ENCODE measurements at places on chromosomes 1 and 21.

GRCh38 chr1:247435759-247436147, 19.8 kb downstream of the NLRP3 start:
- no peak for DNase-seq

DNA sequence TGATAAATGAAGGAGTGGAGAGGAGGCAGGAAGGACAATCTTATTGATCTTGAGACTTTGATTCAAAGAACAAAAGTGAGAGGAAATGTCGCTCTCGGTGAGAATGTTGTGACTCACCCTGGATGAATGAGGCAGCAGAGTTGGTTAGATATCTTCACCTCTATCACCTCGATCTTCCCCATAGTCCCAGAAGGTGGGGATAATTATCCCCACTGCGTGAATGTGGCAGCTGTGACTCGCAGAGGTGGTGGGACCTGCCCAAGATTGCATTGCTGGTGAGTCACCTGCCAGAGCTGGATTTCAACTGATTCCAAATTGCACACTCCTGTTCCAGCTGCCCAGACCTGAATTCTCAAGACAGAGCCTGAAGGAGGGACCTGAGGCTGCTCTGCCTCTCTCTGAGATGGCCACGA, 105.0 kb downstream of the MATN1 start:
- no peak for DNase-seq

- no peak for DNase-seq
Observed at GRCh38 chr1:202762019-202762418, 46.2 kb downstream of the KDM5B start.

DNA sequence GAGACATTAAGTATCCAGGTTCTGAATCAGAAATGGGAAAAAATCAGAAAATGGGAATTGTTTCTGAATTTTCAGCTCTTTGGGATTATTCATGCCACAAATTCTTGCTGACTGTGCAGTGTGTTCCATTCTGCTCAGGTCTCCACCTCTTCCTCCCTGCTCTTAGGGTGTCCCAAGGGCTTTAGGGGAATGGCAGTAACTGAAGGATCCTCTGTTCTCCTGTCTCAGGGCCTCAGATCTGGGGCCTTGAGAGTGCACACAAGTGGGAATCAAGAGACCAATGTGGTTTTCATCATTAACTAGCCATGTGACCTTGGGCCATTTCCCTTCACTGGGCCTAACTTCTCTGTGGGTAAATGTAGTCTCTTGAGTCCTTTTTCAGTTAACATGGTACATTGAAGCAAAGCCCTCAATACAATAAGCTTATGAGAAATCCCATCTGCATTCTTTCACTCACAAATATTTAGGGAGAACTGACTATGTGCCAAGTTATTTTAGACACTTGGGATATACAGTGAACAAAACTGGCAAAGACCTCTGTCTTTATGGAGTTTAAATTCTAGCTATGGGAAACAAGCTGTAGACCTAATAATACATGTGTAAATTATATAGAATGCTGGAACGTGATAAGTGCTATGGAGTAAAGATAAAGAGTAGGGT, 75.7 kb upstream of the SPATA6 start:
- no peak for DNase-seq

- DNase-seq: peak; percentile 77
Observed at GRCh38 chr1:43565600-43566360, 35.1 kb downstream of the PTPRF start.

- no peak for DNase-seq
Observed at GRCh38 chr1:43387976-43388599, 1.5 kb downstream of the MED8 start.

DNA sequence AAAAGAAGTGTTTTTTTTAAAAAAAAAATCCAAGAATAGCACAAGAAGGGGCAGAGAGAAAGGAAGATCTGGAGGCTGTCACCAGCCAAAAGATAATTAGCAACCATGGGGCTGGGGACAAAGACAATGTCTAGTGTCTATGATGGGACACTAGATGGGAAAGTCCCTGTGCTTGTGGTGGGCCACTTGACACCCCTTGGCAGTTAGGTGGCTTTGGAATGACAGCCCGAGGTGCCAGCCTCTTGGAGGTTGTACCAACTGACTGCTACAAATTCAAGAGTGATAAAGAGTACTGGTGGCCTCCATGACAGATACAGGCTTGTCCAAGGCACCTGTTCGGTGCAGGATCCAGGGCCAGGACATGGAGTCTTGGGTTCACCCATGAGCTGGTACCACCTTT, 21.6 kb downstream of the ATP2B4 start:
- DNase-seq: no peak

DNA sequence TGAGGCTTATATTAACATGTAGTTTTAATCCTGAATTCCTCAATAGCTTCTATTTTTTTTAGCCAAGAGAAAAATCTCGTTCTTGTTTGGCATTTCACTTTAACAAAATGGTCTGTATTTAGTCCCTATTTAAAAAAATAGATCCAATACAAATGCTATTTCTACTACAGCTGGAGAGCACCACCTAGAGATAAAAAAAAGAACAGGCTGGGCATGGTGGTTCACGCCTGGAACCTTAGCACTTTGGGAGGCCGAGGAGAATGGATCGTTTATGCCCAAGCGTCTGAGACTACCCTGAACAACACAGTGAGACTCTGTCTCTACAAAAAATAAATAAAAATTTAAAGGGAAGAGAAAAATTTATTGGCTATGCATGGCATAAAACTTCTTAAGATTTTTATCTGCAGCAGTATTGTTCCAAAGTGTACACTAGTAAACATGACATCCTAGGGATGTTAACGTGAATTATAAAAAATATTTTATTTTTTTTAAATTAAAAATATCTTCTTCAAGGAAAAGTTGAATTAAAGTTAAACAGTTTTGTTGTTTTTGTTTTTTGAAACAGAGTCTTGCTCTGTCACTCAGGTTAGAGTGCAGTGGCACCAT, 4.4 kb downstream of the ST7L start:
- no peak for DNase-seq

GRCh38 chr1:187390215-187390818, 561.6 kb downstream of the PLA2G4A start:
- no peak for DNase-seq

GRCh38 chr1:117606649-117607430, 992 bp downstream of the TENT5C start:
- peak; percentile 82 for DNase-seq

GRCh38 chr1:17887661-17888371, 132.7 kb downstream of the ACTL8 start:
- DNase-seq: no peak

GRCh38 chr1:81391125-81391828, 409.5 kb upstream of the ADGRL2 start:
- DNase-seq: no peak

GRCh38 chr1:230796626-230797025, 49.4 kb downstream of the CAPN9 start:
- DNase-seq: no peak

DNA sequence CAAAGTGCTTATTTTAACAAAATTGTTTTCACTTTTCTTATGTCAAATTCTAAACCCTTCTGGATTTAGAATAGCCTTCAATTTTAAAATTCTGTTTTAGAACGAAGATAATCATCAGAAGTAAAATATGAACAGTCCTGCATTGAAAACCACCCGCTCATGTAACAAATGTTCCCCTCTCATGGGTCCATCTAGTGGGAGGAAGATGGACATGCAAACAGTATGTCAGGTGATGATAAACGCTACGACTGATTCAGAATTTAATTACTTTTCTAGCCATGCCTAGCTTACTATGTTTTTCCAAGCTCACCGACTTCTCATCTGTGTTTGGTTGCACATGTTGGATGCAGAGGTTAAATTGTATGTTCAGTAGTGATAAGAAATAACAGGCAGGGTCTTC, 23.5 kb downstream of the SOD1 start:
- DNase-seq: no peak

GRCh38 chr1:18723206-18723605, 92.6 kb downstream of the PAX7 start:
- no peak for DNase-seq

DNA sequence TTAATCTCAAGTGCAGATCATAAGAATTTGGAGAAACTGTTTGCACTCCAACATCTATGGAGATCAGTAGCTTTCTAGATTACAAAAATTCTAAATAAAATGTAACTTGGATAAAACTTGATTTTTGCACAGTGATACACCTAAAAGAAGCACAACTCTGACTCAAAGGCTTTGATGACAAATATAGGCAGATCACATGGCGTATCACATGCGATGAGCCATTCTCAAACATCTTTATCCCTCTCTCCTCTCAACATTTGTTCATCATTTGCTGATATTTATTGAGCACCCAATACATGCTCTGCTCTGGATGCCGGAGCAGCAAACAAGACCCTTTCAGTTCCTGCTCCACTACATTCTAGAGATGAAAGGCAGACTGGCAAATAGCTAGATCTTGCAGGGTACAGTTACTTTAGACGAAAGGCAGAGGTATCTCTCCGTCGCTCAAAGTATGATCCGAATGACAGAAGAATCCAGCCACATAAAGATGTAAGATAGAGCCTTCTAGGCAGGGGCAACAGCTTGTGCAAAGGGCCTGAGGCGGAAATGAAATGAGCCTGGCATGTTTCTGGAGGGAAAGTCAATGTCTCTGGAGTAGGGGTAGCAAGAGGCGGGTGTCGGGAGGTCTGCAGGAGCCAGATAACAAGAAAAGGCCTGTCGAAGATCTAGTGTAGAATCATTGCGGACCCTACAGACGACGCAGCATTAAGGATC, 145.8 kb upstream of the ERRFI1 start:
- DNase-seq: no peak

- DNase-seq: no peak
Observed at GRCh38 chr1:179366093-179366800, 476 bp downstream of the AXDND1 start.

DNA sequence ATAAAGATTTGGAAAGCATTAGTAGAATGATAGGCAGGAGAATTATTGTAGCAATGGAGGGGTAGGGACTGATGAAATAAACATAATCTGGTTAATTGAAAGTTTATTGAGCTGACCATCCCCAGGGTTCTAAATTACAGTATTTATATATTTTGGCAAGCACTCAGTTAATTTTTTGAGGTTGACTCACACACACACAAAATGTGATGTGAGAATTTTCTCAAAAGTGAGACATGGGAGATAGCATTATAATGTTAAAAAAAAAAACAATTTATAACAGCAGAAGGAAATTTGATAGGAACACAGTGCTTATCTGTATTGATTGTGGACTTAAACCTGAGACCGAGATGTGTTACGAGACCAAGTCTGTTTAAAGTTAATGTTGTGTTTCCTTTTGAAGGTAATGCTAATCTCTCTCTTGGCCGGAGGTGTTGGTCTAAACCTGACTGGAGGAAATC, 24.6 kb downstream of the TRIM45 start:
- DNase-seq: no peak

DNA sequence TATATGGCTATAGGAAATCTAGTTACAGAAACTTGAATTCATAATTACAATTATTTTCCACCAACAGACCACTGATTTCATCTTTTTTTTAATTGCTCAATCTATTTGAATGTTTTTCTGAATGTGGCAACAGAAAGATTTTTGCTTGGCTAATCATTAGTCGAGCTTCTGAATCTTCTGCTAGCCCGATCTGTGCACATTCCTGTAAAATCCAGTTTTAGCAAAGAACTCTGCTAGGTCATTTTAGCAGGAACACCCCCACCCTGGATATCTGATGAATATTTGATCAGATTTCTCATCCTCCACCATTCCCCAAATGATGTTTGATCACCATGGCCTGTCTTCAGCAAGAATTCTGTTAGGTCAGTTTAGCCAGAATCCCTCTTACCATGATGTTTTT, 176.3 kb downstream of the LEPR start:
- no peak for DNase-seq

GRCh38 chr1:40951943-40952743, 27.4 kb upstream of the CTPS1 start:
- DNase-seq: peak; percentile 74

GRCh38 chr1:174344162-174344561, 103.6 kb upstream of the GPR52 start:
- DNase-seq: no peak

GRCh38 chr21:32886339-32886738, 114.8 kb upstream of the PAXBP1 start:
- DNase-seq: no peak

GRCh38 chr1:109886827-109887226, 23.8 kb upstream of the CSF1 start:
- no peak for DNase-seq

- DNase-seq: no peak
Observed at GRCh38 chr1:172944931-172945330, 105.8 kb downstream of the TNFSF18 start.

- DNase-seq: no peak
Observed at GRCh38 chr1:175129182-175129581, 61.5 kb downstream of the TNN start.

GRCh38 chr1:43373066-43373940, 5.5 kb upstream of the ELOVL1 start:
- no peak for DNase-seq

DNA sequence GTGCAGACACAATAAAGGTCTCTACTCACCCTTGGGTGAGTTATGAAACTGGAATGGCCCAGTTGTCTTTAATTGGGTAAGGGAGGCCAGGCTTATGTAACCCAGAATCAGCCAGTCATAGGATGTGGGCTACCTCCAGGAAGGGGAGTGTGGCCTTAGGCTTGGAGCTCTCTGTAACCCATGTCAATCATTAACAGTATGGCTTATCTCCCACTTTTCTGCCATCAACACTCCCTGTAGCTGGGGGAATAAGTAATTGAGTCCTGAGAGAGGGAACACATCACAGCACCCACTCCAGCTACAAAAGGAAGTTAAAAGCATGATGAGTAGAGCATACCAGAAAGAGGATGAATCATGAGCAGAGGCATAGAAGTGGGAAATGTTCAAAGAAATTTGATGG, 327.0 kb upstream of the DUSP10 start:
- DNase-seq: no peak

DNA sequence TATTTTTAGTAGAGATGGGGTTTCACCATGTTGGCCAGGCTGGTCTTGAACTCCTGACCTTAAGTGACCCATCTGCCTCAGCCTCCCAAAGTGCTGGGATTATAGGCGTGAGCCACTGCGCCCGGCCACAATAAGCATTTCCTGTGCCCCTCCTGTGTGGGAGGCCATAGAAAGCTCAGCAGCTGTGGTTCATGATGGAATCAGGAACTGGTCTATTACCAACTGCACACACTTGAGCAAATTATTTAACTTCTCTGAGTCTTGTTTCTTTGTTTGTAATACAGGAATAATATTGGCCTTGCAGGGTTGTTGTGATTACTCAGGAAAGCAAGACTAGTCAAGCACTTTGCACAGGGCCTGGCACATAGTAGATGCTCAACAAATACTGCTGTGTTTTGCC, 15.0 kb downstream of the RHBG start:
- DNase-seq: no peak

- no peak for DNase-seq
Observed at GRCh38 chr1:167510881-167511280, 7.4 kb downstream of the CD247 start.

GRCh38 chr1:171663036-171663853, 10.8 kb upstream of the MYOC start:
- no peak for DNase-seq

- peak; percentile 56 for DNase-seq
Observed at GRCh38 chr21:46168238-46168637, 12.9 kb upstream of the FTCD start.
